Putamen (tissue), 1 donor: ENCODE measurements at places on chromosomes 5 and 9.

- DNase-seq: no peak
These were observed 33.1 kb upstream of the NTRK2 start for GRCh38 chr9:84636436-84636835.

DNA sequence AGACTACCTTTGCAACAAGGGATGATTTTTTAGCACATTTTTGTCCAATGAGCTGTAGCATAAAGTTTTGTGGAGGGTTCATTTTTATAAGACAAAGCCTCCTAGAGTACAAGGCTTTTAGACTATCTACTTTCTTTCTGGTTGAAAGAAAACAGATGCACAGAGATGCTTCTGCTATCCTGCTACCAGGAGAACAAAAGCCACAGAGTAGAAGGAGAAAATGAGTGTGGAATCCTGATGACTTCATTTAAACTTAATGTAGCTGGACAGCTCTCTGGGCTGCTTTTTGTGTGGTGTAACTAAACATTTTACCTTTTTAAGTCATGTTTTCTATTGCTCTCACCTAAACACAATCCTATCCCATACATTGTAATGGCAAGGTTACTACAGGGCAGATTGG is 1009.4 kb downstream of the TLE1 start:
- DNase-seq: no peak

GRCh38 chr5:124652514-124652819 is 94.0 kb downstream of the ZNF608 start:
- DNase-seq: no peak

- no peak for DNase-seq
These were observed 70.4 kb upstream of the RASEF start for GRCh38 chr9:83133316-83133715.

- DNase-seq: no peak
These were observed 156.4 kb upstream of the COX7C start for GRCh38 chr5:86461169-86461956.

GRCh38 chr9:28942941-28943340 is 1369.7 kb upstream of the C9orf72 start:
- no peak for DNase-seq

DNA sequence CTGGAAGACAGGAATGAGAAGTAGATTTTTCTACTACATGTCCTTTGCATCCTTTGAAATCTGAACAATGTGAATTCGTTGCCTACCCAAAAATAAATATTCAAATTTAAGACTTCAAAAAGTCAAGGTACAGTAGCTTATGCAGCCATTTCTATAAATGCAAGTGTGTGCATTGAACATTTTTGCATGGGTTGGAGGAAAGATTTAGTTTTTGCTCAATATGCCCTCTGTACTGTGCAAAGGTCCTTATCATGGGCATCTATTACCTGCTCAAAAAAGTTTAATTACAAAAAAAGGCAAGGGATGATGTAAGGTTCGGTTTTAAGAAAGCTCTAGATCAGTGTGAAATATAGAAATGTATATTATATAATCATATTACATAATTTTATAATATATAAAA is 22.6 kb downstream of the AKNA start:
- no peak for DNase-seq

DNA sequence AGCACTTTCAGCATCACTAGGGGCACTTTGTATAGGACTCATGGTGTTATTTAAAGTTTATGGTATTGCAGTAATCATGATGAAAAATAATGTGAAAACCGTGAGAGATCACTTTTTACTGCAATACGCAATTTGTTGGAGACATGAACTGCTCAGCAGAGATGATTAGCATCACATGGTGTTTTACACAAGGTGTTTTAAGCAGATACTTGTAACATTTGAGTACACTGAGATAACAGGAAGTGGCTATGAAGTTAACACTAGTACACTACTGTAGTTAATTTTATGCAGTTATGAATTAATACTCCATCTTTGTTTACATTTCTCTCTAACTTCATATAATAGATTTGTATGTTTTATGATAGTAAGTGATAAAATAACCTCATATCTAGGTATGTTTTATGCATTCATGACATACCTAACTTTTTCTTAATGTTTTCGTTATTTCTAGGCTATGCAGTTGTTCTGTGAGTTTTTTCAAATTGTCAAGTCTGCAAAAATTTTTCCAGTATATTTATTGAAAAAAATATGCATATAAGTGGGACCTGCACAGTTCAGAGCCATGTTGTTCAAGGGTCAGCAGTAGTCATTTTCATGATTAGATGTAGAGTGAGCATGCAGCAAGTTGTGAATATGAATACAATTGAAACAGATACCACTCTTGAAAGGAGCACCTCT is 13.0 kb downstream of the SUB1 start:
- no peak for DNase-seq

- no peak for DNase-seq
These were observed 3.3 kb downstream of the ACSL6 start for GRCh38 chr5:132008163-132008473.

DNA sequence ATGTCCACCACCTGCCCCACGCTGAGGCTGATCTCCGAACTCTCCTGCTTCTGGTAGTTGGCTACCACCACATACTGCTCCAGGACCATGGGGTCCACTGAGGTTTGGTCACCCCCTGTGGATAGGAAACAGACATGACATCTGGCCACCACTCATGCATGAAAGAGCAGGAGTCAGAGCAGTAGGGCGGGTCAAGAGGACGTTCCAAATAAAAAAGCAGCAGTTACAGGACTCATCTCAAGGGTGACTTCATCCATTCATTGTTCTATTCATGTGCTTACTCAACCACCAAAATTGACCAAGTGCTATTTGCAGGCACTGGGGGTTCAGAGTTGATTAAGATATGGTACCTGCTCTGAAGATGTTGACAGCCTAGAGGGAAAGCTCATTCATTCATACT is 79.2 kb upstream of the UBTD2 start:
- DNase-seq: no peak

DNA sequence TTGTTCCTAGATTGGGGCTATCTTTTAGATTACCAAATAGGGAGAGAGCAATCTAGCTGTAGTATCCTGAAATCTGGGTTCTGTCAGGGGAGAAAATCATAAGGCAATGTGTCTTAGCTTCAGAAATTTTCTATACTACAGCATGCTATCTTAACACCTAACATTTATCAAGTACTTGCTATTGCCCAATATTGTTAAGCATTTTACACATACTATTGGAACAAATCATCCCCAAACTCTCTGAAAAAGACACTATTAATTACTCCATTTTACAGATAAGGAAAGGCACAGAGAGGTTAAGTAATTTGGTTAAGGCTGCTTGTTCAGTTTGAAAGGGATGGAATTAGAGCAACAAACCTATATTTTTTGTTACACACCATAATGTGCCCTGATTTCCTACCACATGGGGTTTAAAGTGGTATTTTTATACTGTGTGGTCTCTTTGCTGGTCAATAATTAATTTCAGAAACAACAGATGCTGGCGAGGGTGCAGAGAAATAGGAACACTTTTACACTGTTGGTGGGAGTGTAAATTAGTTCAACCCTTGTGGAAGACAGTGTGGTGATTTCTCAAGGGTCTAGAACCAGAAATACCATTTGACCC is 57.2 kb upstream of the RIC1 start:
- DNase-seq: no peak

GRCh38 chr5:87074934-87075541 is 192.6 kb upstream of the RASA1 start:
- DNase-seq: no peak

- no peak for DNase-seq
These were observed 41.2 kb upstream of the PLPP1 start for GRCh38 chr5:55575815-55576583.
